ENCODE measurements at places on chromosomes 1 and 21.

DNA sequence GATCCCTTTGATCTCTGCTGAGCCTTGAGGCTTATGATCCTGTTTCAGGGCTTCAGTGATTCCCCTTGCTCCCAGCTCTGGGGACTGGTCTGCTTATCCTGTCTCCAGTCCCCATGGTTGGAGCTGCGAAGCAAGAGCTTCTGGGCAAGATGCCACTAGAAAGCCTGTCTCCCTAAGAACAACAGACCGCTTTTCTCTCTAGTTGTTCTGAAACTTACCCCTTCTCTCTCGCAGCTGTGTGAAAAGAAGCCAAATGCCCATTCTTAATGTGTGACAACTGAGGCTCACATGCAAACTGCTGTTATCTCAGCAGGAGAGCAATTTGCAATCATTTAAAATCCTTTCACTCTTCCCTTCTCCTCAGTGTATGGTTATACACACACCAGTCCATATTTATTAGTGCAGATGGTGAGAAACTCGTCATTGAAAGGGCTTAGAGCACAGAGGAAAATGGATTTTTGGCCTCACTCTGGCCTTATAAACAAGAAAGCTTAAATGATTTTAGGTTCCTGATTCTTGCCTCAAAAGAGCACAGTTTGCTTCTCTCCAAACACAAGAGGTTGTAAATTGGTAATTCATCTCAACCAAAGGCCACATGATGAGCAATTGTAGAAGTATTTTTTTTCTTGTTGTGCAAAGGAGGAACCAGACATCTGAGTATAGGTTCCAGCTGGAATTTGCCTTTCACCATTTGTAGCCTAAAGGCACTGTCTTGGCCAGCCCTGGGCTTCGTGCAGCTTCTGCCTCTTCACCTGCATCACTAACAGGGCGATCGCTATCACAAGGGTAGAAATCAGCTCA, 179.2 kb upstream of the LMO4 start:
- no peak for DNase-seq

- no peak for DNase-seq
These were observed 348.8 kb downstream of the PTBP2 start for GRCh38 chr1:97070376-97070775.

DNA sequence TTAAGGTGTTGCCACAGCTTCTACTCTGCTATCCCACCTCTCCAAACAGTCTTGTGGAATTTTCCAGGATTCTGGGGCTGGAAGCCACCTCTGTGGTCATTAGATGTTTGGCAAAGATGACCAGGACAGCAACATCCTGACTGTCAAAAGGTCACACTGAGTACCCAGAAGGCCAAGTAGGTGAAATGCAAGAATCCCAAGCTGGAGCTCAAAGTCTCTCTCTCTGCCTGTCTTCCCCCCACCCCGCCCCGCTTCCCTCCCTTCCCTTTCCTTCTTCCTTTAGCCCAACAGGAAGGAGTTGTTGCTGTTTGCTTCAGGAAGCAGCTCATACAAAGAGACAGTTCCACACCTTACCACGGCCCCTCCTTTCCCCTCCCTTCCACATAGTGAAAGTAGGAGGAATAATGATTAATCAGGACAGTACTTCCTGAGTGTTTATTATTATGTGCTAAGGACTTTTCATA, 75.6 kb upstream of the SLC2A1 start:
- DNase-seq: no peak

DNA sequence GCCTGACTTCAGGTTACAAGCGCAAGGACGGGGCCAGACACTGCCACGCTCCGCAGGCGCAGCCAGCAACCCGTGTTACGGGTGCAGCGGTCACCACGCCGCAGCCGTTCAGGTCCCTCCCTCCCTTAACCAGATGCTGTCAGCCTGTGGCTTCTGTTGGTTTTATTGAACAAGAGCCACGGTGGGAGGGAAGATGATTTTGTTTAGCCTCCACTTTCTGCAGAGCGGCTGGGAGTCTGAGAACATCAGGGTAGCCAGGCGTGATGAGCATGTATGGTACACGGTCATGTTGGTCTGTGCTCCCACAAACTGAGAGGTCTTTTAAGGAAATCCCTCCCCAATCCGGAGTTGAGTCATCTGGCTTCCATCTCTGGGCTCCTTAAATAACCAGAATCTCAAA, 18.5 kb upstream of the ADARB1 start:
- DNase-seq: no peak

- DNase-seq: no peak
These were observed 61.6 kb downstream of the TMCO4 start for GRCh38 chr1:19738076-19738475.

GRCh38 chr1:76240316-76240715, 165.8 kb downstream of the ST6GALNAC3 start:
- no peak for DNase-seq

- no peak for DNase-seq
These were observed 24.7 kb downstream of the CLIC4 start for GRCh38 chr1:24769656-24770651.

DNA sequence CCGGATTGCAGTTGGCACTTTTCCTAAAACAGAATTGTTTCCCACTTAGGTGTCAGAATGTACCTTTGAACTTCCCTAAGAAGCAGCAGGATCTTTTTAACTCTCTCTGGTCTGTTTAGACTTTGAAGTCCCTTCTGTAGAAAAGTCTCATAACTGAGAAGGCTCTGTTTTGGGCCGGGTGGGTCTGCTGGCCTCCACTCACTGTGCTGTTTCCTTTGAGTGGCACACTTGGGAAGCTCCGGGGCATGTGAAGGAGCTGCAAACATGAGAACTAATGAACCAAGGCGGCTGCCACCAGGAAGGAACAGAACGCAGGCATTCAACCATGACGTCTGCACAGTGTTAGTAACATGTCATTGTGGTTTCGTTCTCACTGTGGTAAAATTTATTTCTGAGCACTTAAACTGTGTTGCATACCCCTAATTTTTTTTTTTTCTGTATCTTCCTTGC, 19.5 kb upstream of the NCMAP start:
- DNase-seq: peak; percentile 53

GRCh38 chr1:246528933-246529731, 22.1 kb upstream of the SMYD3 start:
- DNase-seq: no peak

DNA sequence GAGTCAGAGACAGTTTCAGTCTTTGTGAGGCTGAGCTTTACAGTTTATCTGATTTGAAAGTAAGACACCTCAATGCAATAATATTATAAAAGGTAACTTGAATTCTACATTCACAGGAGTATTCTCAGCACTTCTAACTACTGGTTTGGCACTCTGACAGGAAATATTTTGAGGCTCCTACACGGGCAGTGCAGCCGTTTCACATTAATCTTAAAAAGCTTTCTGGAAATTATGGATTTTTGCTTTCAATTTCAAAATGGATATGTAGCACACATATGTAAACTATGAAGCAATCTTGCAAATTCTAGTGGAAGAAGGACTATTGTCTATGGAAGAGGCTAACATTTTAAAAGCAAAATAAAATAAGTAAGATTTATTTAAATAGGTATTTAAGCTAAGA, 262.9 kb upstream of the SNX7 start:
- no peak for DNase-seq

GRCh38 chr21:17613242-17613676, 558 bp upstream of the BTG3 start:
- DNase-seq: no peak

- no peak for DNase-seq
These were observed 107.3 kb downstream of the DUSP10 start for GRCh38 chr1:221634606-221635005.

DNA sequence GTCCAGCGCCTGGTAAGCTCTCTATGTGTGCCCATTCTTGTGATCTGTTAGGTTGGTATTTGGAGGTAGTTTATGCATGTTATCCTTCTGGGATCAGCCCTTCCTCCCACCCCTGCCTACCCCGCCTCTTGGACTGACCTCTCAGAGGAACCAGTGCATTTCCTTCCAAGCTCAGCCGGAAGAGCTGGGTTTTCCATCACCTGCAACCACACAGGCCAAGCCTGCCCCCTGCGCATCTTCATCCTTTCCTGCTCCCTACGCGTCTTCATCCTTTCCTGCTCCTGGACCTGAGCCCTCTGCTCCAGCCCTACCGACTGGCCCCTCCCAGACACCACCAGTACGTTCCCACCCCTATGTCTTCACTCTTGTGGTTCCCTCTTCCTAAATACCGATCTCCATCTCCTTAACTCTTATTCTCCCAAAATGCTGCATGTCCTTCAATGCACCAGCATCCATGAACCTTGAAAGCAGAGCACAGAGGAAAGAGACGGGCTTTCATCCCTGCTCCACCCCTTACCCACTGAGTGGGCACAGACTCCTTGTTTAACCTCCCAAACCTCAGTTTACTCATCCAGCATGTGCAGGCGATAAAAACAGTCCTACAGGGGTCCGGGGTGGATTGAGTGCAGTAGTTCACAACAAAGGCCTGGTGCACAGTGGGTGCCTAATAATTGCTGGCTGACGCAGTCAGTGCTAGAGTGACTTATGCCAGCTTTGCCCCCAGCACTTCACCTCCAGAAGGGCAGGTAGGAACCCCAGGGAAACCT, 526.3 kb downstream of the MATN1 start:
- no peak for DNase-seq

- DNase-seq: no peak
These were observed 68.5 kb downstream of the RGS2 start for GRCh38 chr1:192877283-192877886.

DNA sequence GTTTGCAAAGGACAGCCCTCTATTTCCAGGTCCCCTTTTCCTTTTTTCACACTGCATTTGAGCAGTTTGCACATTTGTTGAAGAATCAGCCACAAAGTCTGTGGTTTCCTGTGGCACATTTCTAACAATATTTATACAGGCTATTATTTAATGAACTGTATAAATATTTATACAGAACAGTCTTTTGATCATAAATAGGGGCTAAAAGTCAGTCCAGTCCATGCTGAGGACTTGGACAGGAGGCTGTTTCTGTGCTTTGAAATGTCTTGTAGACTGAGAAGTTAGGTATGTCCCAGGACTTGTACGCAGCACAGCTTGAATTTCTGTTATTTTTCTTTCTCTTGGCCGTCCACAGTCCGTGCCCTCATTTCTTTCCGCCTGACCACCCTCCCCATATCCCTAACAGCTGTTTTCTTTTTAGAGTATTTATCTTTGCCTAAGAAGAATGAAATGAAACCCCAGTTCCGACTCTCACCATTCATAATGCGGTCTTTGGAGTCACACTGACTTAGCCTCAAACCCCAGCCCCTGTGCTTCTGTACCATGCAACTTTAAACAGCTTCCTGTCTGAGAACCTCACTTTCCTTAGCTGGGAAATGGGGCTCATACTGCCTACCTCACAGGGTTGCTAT, 19.7 kb downstream of the FGGY start:
- no peak for DNase-seq

DNA sequence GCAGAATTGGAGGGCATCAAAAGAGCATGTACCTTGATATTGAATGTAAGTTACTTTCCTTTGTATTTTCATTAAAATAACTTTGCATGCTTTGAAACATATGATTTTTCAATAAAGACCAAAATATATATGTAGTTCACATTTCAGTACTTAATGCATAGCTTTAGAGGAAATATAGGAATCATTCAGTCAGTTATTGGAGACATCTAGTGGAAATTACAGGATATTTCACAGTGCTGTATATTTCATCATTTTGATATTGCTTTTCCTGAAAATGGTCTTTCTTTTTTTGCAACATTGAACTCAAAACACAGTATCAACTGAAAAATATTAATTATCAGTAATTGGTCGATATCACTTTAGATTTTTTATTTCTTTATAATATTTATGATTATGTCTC, 375.8 kb downstream of the NCAM2 start:
- no peak for DNase-seq

DNA sequence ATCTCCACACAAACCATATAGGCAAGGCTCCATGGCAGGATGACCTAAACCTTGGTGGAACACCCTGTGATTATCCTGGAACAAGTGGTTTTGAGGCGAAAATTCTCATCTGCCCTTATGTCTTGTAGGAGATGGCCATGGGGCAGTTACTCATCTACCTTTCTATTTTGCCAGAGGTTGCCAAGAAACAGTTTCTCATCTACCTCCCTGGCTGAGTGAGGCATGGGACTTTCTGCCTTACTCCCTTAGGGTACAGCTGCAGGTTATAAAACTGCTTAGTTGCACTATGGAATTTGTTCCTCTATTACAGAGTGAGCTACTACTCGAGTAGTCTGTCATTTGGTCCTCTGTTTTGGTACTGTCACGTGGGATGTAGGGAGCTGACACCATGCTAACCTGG, 31.3 kb upstream of the GUCA2A start:
- DNase-seq: no peak

DNA sequence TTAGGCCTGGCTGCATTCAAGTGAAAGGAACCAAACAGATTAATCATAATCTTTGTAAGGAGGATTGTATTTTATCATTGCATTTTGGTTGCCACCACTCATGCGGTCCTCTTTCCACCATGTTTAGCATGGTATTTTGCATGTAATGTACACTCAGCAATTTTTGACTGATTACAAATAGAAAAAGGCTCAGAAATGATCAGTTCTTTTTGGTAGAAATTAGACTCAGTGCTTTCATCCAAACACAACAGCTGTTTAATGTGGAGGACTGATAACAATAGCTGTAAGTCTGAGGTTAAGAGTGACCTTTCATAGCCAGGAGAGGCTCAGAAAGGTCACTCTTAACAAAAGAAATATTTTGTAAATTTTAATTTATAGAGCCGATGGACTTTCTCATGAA, 25.3 kb upstream of the DPH5 start:
- DNase-seq: no peak

GRCh38 chr1:22257290-22258275, 114.7 kb upstream of the WNT4 start:
- no peak for DNase-seq

- DNase-seq: no peak
These were observed 74.3 kb downstream of the SLC16A1 start for GRCh38 chr1:112881742-112882127.

DNA sequence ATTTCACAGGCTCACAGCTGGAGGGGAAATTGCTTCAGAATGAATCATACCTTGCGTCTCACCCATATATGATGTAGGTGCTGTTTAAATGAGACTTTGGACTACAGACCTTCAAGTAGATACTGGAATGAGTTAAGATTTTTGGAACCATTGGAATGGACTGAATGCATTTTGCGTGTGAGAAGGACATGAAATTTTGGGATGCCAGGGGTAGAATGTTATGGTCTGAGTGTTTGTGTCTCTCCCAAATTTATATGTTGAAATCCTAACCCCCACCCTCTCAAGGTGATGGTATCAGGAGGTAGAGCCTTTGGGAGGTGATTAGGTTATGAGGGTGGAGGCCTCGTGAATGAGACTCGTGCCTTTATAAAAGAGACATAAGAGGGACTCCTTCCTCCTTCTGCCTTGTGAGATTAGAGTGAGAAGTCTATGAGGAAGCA, 41.4 kb downstream of the KCNK1 start:
- DNase-seq: no peak

GRCh38 chr21:41706678-41707077, 60.2 kb downstream of the RIPK4 start:
- no peak for DNase-seq

- no peak for DNase-seq
These were observed 1.4 kb downstream of the CLCC1 start for GRCh38 chr1:108961752-108962486.

- DNase-seq: no peak
These were observed 42.0 kb downstream of the ADSS2 start for GRCh38 chr1:244409701-244410100.
